ENCODE measurements at places on chromosomes 5 and 9.

DNA sequence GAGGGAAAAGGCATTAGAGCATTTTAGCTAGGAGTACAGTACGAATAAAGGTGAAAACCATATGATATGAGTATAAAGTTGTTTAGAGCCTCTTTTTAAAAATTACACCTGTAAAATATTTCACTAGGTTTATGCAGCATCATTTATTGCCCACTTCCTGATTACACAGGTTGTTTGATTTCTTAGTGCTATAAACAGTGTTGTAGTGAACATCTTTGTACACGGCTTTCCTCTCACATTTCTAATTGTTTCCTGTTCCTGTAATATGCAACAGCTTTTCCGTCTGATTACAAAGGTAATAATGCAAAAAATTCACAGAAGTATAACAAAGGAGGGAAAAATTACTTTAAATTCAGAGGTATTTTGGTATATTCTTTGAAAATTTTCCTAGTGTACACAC lies 13.0 kb downstream of the STOM start:
- DNase-seq, result no peak

DNA sequence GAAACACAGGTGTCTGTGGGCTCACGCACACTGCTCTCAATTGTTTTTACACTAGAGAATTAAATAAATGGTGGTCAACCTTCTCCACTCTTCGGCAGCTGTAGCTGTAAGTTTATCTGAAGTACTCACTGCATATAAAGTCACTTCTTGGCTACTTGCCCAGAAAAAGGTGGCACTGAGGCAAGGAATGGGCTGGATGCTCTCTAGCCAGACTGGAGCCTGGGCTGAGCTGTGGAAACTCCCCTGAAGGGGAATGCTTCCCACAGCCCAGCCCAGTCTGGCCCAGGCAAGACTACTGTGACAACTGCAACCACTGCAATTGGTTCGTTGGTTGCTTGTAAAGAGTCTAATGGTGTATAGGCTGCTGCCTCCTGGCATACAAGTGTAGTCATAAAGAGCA lies 4.5 kb downstream of the LEAP2 start:
- no peak for DNase-seq

- no peak for DNase-seq
Measured at GRCh38 chr9:93132287-93132927, 1.6 kb downstream of the NINJ1 start.

DNA sequence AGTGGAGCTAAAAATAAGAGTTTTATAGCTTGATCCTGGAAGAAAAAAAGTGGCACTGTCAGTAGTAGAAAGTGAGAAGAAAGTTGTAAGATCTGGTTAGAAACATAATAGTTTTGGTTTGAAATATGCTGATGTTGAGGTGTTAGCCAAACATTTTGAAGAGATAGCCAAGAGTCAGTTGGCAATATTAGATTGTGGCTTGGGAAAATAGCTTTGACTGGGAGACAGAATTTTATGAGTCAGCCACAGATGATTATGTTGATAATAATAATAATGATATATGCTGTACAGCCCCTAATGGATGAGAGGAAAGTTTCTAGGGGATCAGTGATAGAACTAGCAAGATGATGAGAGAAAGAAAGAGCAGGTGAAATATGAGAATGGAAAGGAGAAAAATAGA lies 12.4 kb upstream of the CDH18 start:
- DNase-seq, result no peak

DNA sequence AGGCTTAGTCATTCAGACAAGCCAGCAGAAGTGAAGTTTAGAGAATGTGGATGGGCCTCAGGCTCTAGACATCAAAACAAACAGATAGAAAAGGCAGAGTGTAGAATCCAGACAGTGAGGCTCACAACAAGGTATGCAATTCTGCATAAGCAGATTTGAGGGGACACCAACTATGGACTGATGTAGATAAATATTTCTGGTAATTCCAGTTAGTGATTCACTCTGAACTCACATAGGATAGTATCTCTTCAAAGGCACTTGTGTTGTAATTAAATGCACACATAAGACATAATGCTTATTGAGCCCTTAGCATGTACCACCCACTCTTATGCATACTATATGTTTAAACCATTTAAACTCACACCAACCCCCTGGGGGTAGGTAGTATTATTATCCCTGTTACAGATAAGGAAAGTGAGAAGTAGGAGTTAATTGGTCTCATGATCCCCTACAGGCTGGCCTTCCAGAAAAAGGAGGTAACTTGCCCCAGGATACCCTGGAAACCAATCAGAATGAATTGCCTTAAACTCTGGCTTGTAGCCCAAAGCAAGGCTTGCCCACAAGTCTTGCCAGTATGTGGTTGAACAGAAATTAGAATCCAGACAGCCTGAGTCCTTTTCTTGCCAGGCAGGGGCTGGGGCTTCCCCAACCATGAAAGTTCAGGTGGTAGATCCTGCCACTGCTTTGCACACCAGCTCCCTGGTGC lies 39.5 kb upstream of the HSPB3 start:
- DNase-seq, result no peak

DNA sequence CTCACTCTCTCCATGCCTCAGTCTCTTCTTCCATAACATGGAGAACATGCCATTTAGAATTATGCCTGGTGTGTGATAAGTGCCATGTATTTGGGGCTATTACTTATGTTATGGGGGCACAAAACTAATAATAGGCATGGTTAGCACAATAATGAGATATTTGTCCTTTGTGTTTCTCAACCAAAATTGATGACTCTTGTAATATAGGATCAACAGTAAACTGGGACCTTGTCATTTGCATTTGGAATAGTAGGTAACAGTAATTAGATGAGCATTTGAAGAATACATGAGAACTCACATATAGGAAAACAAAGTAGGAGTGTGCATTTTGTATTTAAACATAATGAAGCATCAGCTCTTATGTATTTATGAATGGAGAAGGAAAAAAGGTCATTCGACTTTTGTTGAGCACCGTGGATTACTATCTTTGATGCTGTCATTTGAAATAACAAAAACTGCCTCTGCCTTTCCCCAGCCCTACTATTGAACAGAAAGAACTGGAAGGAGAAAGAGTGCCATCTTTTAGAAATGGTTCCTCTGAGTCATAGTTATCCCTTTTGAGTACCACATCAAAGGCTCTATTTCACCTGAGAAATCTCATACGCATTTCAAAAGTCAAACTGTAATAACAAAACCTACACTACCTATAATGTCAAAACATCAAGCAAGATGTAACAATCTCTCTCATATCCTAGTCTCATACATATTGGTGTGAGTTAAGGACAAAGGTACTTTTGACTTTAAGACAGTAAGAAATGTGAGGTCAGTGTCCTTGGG lies 655.2 kb downstream of the PDE4D start:
- DNase-seq, result no peak

- no peak for DNase-seq
Measured at GRCh38 chr5:10880934-10881333, 119.9 kb upstream of the DAP start.

DNA sequence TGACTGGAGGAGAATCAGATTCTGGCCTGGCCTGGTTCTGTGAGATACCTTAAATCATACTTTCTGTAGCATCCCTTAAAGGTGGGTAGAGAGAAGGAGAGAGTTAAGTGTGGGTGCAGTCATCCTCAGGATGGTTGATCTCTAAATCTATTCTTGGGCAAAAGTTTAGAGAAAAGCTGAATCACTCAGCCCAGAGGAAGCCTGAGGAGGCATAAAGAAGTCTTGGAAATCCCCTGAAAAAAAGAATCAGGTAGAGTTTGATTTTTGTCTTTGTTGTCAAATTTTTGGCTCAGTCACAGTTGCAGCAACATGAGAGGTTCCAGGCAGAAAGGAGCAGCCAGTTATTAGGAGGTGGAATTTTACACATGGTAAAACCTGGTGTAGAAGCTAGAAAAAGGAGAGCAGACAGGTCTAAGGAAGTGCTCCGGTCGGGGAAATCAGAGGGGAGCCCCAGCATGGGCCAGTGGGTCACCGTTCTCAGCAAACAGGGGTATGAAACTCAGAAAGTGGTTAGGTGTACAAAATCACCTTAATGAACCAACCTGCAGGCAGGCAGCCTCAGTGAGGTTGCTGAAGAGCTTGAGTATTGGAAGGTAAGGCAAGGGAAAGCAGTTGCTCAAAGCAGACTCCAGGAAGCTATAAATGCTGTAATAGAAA lies 116.2 kb upstream of the CNTLN start:
- DNase-seq, result no peak

- no peak for DNase-seq
Measured at GRCh38 chr9:107983181-107983603, 493.6 kb upstream of the KLF4 start.

DNA sequence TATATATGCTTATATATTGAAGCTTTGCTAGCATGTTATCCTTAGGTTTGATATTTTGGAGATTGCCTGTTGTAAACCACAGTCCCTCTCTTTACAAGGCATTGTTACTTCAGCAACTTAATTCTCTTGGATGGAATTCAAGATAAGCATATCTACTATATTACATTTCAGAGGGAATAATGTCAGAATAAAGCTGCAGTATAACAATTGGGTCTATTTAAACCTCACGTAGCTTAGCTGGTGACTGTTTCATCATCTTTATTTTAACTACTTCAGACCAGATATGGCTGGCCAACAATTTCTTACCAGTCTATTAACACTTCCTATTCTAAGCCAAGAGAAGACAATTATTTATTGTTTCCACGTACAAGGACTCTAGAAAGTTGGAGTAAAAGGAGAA lies 27.1 kb downstream of the ZCCHC10 start:
- no peak for DNase-seq

- no peak for DNase-seq
Measured at GRCh38 chr9:116442528-116442927, 244.6 kb upstream of the TRIM32 start.

DNA sequence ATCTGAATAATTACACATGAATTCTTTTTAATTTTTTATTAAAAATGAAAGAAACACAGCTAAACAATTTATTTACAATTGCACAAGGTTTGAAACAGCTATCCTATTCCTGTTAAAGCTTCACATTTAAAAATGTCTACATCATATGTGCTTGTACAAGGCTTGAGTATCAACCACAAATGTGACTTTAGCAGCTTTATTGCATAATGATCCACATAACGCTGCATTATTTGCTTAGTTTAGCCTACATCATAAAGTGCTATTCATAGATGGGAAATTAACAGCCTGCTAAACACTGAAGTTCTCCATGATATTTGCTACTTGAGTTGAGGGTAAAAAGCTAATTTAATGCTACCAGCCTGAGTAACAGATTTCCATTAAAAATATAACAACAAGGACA lies 45.0 kb downstream of the TRIM36 start:
- no peak for DNase-seq

DNA sequence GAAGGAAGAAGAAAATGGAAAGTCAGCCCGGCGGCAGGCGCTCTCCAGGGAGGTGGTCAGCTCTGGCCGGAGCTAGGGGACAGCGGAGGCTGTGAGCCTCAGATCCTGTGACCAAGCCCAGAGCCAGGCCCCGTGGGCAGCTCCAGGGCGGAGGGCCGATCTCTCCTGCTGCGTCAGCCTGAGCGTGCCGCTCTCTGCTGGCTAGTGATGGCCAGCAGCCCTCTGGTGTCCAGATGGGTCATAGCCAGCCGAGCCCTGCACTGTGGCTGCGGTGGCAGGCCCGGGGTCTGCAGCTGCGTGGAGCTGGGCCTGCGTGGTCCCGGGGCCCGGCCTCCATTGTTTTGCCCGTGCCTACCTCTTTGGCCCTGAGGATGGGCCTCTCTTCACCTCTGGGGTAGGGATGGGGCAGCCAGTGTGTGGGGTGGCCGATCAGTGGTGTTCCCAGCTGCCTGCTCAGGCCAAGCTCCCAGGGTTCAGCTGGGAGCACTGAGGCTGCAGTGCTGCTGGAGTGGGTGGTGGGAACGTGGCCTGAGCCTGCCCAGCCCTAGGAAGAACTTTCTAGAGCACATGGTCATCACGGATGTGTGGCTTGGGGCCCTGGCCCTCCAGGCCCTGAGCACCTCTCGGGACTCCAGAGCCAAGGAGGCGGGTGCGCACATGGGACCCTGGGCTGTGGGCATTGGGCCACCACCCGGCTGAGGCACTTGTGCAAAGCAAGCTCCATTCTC lies 17.1 kb upstream of the NRARP start:
- DNase-seq, result no peak

DNA sequence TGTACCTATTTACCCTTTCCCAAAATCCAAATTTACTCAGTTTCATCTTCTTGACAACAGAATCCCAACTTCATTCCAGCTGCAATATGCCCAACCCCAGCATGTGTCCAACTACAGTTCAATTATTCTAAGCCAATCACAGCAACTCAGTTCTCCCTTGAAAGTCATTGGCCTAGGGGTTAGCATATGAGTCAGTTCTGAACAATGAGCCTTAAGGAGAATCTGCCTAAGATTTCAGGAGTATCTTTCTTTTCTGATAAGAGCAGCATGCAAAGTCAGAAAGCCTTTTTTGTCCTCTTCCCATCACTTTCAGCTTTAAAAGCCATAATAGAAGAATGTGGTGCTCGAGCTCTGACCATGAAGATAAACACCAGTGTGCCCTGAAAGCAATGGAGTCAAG lies 44.4 kb upstream of the RASGRF2 start:
- DNase-seq, result no peak

DNA sequence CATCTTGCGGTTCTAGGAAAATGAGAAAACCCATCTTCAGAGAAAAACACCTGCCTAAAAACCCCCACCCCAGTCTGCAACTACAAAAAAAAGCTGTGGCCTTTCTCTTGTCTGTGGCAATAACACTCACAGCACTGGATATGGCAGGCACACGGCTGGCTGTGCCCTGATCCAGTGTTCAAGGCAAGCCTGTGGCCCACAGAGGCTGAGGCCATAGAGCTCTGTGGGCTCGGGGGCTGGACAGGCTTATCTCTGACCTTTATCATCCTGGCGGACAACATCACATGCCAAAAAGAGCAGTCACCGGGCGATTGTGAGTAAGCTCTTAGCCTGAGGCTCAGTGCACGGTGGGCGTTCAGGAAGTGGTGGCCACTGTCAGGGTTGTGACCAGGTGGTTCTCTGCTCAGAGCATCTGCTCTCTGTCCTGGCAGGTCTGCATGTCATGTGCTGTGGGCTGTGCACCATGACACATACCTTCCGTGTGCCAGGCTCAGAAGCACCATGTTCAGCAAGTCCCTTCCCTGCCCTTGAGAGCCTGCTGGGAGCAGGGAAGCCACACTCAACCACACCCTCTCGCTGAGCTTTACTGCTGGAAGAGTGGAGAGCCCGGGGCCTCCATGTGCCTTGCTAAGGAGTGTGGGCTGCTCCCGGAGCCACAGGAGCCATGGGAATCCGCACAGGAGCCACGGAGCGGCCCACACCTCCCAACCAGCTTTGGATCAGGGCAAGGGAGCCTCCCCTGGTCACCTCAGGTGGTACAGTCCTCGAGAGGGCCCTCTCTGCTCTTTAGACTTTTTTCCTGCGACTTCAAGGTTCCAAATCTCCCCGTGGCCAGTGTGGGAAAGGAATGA lies 34.6 kb upstream of the WDR38 start:
- no peak for DNase-seq

- no peak for DNase-seq
Measured at GRCh38 chr5:174698156-174698555, 26.2 kb upstream of the MSX2 start.
